Mesenteric fat pad (tissue), 1 donor: ENCODE measurements at places on chromosomes 16 and 17. TPM values are rescaled to one million over a fixed set of nuclear protein-coding genes. Genes with fewer than 3 reads are reported as not detected.

KRTAP1-5 gene
- not detected for total RNA-seq

CMTM4 gene
- total RNA-seq = 17.9 TPM

FBXO39 gene
- 0.90 TPM for total RNA-seq

GGNBP2 gene
- 75.4 TPM for total RNA-seq

BEAN1 gene
- 0.51 TPM for total RNA-seq

KRTAP16-1 gene
- total RNA-seq = not detected

OGFOD3 gene
- total RNA-seq = 22.6 TPM

MARCHF10 gene
- total RNA-seq = 0.16 TPM

ENPP7 gene
- total RNA-seq = 0.26 TPM
